ENCODE measurements at places on chromosomes 4 and X.

DNA sequence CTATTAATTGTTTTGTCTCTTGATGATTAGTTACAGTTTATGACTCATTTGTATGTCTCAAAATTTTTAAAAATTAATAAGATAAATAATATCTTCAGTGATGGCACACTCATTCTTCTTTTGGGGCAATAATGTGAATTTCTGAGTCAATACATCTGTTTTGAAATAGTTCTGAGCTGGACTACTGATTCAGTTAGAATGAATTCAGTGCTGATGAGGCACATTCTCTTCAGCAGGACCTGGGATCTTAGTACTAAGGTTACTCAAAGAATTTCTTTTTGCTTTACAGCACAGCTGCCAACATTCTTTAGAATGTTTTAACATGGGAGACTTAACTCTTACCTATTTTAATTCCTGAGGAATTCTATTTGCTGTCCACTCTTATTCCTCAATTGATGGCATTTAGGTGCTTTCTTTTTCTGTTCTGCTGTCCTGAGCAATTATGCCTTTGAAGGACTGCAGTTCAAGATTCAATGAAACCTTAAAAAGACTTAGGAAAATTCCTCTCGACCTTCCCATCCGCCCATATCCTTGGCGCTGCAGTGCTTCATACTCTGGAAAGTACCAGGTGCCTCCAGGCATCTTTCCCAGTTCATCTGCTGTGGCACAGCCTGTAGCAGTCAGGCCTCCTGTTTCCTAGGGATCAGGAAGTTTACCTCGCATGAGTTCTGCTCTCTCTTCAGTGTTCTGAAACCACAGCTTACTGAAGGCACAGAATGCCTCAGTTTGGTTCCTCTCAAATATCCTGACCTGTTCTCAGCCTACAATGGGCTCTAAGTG, 213.7 kb downstream of the FSTL5 start:
- no peak for DNase-seq

DNA sequence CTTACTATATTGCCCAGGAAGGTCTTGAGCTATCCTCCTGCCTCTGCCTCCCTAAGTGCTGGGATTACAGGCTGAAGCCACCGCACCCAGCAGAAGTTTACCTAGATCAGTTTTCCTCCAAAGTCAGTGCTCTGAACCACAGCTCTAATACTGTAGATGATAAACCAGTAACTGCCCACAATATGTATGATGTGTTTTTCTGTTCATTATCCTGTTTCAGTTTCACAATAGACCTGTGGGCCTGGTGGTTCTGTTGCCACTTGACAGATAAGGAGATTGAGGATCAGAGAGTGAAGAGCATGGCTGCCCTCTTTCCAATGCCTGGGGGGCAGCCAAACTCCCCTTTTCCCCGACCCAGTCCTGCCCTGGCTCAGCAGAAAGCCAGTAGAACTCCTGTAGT, 87.0 kb downstream of the EFNB1 start:
- no peak for DNase-seq

DNA sequence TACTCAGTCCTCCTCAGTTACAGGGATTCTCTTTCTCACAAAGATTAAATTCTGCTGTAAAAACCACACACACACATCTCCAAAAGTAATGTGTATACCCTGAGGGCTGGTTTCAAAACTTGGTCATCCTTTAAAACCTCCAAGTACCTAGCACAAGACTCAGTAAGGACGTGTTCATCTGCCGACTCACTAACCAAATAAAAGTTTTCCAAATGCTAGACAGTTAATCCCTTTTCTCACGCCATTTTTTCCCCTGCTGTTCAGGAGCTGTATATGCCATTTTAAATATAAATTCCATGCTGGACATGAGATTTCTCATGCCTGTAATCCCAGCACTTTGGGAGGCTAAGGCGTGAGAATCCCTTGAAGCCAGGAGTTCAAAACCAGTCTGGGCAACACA, 3.9 kb upstream of the SAT1 start:
- no peak for DNase-seq

DNA sequence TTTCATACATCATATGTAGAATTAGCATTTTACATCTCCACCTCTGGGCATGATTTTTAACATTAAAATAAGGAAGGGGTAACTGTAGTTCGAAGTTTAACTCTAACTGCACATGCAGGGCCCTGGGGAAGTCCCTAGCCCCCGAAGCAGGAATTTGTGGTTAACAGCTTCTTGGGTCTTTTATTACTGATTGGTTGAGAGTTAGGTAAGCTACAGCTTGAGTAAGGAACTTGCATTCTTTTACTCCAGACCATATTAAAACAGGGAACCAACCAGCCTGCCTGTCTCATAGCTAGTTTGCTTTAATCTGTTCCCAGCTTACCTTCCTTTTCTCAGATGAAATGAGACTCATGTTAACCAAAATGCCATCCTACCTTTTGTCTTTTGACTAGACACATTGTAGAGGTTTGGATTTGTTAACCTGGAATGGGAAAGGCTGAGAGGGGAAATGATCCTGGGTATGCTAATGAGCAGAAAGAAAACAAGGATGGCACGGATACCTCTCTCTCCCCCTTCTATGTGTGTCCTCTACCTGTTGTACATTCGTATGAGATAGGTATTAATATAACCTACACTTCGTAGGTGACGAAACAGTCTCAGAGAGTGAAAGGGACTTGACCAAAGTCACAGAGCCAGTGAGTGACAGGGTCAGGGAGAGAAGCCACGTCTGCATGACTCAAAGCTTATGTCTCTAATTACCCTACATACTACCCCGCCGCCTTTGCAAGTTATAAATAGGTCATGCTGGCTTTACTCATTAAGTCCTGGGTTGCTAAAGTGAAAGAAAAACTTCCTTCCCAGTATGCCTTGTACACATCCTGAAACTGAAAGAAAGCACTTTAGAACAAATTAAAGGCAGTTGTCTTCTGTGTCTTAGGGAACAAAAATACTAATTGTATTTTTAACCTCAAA, 119.5 kb upstream of the AFF2 start:
- no peak for DNase-seq
